ENCODE measurements at places on chromosomes 7 and 10. TPM values are rescaled to one million over a fixed set of nuclear protein-coding genes. Genes with fewer than 3 reads are reported as not detected.

PDSS1 gene
- 1.6 TPM for total RNA-seq

NEUROG3 gene
- total RNA-seq = not detected

NCF1 gene
- total RNA-seq = 1.6 TPM

SLC26A5 gene
- total RNA-seq = not detected

CRHR2 gene
- total RNA-seq = 4.7 TPM

CDNF gene
- total RNA-seq = 1.3 TPM

GPR26 gene
- not detected for total RNA-seq

ITPRID1 gene
- total RNA-seq = not detected

FHIP2A gene
- 19.8 TPM for total RNA-seq

STK32C gene
- 0.78 TPM for total RNA-seq

SUN3 gene
- total RNA-seq = not detected

CFAP70 gene
- total RNA-seq = 8.8 TPM

DGKI gene
- 2.6 TPM for total RNA-seq

ENTPD1 gene
- total RNA-seq = 2.1 TPM

TMEM176A gene
- 27.5 TPM for total RNA-seq

LIPJ gene
- not detected for total RNA-seq

MSMB gene
- not detected for total RNA-seq

VWDE gene
- 1.6 TPM for total RNA-seq

DPP6 gene
- total RNA-seq = 1.8 TPM

GJD4 gene
- not detected for total RNA-seq

CDHR1 gene
- not detected for total RNA-seq

LIPK gene
- not detected for total RNA-seq

CHAT gene
- 0.26 TPM for total RNA-seq

PAPOLB gene
- under 0.01 TPM for total RNA-seq

TRA2A gene
- total RNA-seq = 35.6 TPM

RASSF4 gene
- total RNA-seq = 44.5 TPM

C10orf53 gene
- total RNA-seq = not detected

C10orf143 gene
- total RNA-seq = 1.3 TPM

CCM2 gene
- 19.4 TPM for total RNA-seq

TMEM229A gene
- total RNA-seq = not detected

STOX1 gene
- total RNA-seq = 4.0 TPM

OR2A1 gene
- not detected for total RNA-seq

TMEM60 gene
- total RNA-seq = 9.6 TPM

GHRHR gene
- not detected for total RNA-seq

C7orf33 gene
- total RNA-seq = not detected

AZGP1 gene
- 271 TPM for total RNA-seq

ITIH5 gene
- 8.6 TPM for total RNA-seq

PPP1R17 gene
- not detected for total RNA-seq

SORCS1 gene
- 6.0 TPM for total RNA-seq

SLC16A12 gene
- total RNA-seq = 19.5 TPM

IDE gene
- 19.5 TPM for total RNA-seq

FAM131B gene
- total RNA-seq = 0.26 TPM

THAP5 gene
- 12.7 TPM for total RNA-seq

ANKRD61 gene
- not detected for total RNA-seq

EDRF1 gene
- 22.4 TPM for total RNA-seq

CEP55 gene
- total RNA-seq = not detected

COMMD3 gene
- 14.8 TPM for total RNA-seq

IFIT1B gene
- not detected for total RNA-seq

Measured in body of pancreas (tissue), 4 donors.